ENCODE measurements at places on chromosomes 13 and 19.

DNA sequence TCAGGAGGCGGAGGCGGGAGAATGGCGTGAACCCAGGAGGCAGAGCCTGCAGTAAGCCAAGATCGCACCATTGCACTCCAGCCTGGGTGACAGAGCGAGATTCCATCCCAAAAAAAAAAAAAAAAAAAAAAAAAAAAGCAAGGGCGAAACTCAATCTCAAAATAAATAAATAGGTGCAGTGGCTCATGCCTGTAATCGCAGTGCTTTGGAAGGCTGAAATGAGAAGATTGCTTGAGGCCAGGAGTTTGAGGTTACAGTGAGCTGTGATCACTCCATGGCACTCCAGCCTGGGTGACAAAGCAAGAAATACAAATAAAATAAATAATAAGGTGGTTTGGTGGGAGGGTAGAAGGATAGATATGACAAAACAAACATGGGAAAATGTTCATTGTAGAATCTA is 39.0 kb upstream of the CYP2S1 start:
- no peak for DNase-seq

DNA sequence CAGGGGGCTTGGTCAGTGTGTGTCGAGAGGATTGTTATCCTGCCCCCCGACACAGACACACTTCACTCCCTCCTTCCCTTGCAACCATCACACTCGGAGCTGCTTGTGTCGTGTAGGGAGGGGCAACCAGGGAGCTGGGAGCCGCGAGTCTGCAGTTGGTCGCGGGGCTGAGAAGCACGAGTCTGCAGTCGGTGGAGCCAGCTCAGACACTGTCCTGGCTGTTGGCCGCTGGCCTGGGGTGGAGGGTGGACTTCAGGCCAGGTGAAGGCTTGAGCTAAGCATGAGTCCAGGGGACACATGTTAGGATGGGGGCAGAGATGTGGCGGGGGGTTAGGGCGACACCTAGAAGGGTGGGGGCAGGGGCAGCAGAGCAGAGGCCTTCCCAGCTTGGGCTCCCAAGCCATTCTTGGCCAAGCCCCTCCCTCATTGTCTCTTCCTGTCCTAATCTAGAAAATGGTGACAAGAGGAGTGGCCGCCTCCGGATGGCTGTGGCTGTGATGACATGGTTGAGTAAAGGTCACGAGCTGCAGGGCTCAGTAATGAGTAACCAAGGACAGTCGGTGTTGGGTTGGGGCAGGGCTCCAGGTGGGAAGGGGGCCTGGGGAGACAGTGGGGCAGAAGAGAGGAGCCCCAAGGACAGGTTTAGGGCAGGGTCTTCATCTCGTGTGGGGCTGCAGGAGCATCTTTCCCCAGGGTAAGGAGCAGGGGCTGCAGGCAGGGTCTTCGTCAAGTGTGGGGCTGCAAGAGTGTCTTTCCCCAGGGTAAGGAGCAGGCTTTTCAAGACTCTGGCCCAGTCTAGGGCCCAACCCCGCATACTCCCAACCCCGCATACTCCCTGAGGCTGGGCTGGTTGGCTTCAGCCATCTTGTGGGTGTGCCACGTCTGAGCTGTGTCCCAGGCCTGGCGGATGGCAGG is 8.6 kb downstream of the PPP5C start:
- no peak for DNase-seq

- peak; percentile 16 for DNase-seq
Measured at GRCh38 chr19:17184371-17184841, 30.8 kb upstream of the USE1 start.

GRCh38 chr13:84080748-84081530 is 198.7 kb upstream of the SLITRK1 start:
- no peak for DNase-seq

- DNase-seq = no peak
Measured at GRCh38 chr19:2962018-2962670, 15.2 kb upstream of the TLE6 start.

DNA sequence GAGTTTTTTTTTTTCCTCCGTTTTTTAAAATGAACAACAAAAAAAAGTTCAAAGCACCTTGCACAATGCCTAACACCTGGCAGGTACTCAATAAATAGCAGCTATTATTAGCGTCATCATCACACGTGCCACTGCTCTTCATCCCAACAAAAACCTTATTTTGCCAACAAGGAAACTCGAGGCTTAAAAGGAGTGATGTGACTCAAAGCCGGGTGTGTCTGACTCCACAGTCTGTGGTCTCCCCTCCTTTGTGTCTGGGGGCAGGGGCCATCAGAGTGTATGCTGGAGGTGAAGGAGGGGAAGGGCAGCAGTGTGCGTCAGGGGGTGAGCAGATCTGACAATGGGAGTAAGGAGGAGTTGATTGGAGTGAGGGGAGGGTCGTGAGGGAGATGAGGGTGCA is 34.1 kb upstream of the POU2F2 start:
- DNase-seq = no peak

- no peak for DNase-seq
Measured at GRCh38 chr19:2306281-2306806, 1.6 kb downstream of the LINGO3 start.

DNA sequence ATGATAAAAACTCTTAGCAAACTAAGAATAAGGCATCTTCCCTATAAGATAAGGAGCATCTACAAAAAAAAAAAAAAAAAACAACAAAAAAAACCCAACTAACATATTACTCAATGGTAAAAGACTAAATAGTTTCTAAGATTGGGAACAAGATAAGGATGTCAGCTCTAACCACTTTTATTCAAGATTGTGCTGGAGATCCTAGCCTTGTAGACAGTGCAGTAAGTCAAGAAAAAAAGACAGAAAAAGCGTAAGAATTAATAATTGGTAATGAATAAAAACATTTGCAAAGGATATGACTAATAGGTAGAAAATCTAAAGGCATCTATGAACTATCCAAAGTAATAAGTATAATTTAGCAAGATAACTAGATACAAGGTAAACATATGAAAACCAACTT is 33.0 kb downstream of the ZIC2 start:
- DNase-seq = no peak

- DNase-seq = no peak
Measured at GRCh38 chr13:50152224-50152623, 137.0 kb downstream of the KCNRG start.

DNA sequence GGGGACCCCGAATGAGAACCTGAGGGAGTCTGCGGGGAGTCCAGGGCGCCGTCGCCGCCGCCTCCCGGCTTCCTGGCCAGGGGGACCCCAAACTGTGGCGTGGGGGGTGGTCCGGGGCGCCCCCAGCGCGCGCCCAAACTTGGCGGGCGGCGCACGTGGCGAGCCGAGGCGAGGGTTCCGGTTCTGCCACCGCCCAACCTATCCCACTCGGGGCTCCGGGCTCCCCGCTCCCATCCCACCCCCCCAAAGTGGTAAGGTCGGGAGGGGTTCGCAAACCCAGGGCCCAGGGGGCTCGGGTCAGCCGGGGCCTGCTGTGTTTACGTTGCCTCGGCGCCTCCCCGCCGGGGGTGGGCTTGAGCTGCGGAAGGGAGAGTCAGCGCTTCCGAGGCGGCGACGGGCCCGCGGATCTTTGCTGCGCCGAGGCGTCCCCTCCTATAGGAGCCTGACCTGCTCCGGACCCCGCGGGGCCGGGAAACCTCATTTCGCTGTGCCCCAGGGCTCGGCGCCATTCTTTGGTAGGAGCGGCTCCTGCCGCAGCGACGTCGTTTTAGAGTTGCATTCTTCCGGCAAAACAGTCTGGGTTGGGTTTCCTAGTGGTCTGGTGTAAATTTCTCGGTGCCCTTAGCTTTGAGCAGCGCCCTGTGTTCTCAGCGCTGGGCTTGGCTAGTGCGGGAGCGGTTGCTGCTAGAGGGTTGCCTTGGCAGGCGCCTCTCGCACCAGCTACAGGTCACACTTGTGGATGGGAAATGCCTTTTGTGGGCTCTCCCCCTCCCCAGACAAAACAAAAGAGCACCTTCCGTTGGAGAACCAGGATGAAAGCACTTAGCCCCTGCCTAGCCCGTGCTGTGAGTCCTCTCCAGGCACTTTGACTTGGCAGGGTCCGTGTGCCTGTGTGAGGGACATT is 1.2 kb downstream of the DAZAP1 start:
- DNase-seq = peak; percentile 36

GRCh38 chr13:74977498-74977897 is 504.5 kb downstream of the TBC1D4 start:
- DNase-seq = no peak

DNA sequence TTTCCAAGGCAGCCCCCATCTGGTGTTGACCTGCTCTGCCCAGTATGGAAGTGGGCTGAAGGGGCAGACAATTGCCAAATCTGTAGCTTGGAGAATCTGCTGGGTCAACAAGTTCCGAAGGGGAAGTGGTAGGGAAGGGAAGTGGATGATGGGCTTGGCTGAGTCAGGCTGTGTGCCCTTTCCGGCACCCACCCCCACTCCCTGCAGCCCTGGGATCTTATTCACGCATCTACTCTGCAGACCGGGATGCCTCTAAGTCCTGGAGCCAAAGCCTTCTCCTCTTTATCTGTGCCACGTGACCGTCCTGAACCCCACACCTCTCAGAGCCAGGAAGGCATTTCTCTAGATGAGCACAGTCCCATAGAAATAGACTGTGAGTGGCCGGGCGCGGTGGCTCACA is 7.5 kb upstream of the C5AR2 start:
- DNase-seq = no peak

DNA sequence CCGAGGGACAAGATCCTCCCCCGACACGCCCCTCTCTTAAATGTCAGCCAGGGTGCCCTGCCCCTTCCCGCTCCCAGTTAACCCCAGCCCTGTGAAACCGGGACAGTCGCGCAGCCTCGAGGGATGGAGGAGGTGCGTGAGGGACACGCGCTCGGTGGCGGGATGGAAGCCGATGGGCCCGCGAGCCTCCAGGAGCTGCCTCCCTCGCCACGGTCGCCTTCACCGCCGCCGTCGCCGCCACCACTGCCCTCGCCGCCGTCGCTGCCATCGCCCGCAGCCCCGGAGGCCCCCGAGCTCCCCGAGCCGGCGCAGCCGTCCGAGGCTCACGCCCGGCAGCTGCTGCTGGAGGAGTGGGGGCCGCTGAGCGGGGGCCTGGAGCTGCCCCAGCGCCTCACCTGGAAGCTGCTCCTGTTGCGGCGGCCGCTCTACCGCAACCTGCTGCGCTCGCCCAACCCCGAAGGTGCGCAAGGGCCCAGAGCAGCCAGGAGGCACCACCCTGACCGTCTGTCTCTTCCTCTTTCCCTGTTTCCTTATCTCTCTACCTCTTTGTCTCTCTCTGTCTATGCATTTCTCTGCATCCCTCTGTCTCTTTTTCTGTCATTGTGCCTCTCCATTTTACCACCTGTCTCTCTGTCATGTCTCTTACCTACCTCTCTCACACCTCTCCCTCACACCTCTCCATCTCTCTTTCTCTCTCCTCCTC is at the start of gene NCCRP1:
Gene NCCRP1, plus strand, starts transcription at position 105 of the 703 bp plus-strand sequence. Its CDS starts 19 bp downstream, at position 124.
- DNase-seq = no peak

- no peak for DNase-seq
Measured at GRCh38 chr19:14971474-14971873, 8.2 kb downstream of the SLC1A6 start.

- DNase-seq = no peak
Measured at GRCh38 chr19:39167461-39168257, 29.1 kb upstream of the NCCRP1 start.

DNA sequence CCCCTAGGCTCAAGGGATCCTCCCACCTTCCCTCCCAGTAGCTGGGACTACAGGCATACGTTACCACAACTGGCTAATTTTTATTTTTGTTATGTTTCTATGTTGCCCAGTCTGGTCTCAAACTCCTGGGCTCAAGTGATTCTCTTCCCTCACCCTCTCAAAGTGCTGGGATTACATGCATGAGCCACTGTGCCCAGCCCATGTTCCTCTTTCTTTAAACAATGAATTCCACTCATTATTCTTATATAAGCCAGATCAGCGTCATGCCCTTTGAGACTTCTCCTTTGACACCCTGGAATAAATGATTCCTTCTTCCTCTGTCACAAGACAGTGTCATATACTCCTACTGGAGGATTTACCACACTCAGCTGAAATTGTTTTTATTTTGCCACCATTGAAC is 519.9 kb upstream of the SPRY2 start:
- no peak for DNase-seq

DNA sequence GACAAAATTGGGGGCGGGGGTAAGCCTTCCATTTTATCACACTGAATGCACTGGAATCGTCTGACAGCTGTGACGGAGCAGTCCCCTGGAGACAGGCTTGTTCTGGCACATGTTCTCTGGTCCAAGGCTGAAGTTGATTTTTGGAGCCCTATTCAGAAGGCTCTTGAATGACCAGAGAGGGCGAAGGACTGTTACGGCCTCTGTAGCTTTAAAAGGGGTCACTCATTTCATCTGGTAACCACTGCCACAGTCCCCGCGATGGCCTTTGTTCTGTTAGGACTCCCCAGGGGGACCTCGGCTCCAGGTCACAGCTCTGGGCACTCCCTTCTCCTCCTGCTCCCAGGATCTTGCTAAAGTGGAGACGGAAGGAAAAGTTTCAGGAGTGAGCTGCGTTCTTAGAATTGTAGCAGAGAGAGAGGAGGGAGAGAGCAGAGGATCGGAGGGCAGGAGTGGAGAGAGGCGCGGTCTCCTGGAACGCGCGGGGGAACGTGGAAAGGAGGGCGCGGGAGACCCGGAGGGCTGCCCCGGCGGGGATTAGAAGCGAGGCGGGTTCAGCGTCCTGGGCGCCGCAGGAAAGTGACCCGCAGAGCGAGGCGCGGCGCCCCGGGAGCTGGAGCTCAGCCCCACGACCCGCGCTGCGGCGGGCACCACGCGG is 134.3 kb upstream of the MYO16 start:
- DNase-seq = no peak

- DNase-seq = no peak
Measured at GRCh38 chr13:77715233-77715891, 17.9 kb downstream of the SLAIN1 start.

GRCh38 chr13:110576070-110576394 is 14.5 kb upstream of the RAB20 start:
- DNase-seq = no peak

DNA sequence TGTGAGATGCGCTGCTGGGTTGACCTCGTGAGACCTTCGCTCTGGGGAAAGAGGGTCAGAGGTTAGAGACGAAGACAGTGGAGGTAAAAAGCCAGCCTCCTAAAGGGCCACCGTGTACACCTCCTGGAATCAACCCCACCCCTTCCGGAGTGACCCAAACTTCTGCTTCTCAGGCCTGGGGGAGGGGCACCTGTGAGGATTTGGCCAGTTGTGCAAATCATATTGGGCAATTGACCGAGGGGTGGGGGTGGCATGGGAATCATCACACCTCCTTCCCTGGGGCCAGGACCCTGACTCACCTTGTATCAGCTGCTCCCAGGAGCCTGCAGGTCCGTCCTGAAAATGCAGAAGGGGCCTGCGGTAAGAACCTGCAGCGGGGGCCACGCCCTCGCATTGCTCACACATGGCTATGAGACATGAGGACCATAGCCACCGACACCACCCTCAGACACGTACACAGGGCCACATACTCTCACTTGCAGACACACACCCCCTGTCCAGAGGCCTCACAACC is 2.8 kb downstream of the TNFSF14 start:
- DNase-seq = no peak

DNA sequence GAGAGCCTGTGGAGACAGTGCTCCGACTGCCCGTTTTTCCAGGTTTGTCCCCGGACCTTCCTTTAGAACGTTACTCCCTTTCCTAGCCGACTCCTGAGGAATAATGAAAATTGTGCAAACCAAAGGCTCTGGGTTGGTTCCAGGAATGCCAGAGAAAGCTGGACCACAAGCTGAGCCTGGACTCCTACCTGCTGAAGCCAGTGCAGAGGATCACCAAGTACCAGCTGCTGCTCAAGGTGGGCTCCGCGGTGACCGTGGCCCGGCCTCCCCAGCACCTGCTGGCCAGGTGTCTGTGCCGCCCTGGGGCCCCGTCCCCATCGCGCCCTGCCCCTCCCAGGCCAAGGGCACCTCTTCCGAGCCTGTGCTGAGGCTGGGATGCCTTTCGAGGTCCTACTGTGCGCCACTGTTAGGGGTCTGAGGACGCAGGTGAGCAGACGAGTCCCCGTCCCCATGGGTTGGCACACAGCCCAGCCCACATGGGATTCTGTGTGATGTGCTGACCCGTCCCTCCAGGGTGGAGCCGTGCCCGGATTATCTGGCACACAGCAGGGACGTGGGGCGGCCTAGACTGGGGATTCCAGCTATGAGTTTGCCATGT is 20.5 kb upstream of the F7 start:
- no peak for DNase-seq
